ENCODE measurements at places on chromosomes 11 and 22.

GRCh38 chr22:46405901-46406300 lies 70.4 kb downstream of the TRMU start:
- no peak for DNase-seq

DNA sequence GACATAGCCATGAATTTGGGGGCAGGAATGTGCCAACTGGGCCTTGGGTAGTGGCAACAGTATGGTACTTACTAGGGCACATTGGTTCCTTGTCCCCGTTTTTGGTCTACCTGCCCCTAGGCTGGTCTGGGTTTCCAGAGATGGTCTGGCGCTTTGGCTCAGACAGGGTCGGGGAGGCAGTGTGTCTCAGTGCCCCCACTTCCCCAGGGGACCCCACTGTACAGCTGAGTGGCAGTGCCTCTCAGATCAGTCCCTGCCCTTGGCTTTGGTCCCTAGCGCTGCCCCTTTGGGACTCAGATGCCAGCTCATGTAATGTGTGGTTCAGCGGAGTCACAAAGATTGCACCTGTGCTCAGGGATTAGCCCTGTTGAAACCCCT lies 3.3 kb downstream of the RIC8A start:
- DNase-seq = no peak

DNA sequence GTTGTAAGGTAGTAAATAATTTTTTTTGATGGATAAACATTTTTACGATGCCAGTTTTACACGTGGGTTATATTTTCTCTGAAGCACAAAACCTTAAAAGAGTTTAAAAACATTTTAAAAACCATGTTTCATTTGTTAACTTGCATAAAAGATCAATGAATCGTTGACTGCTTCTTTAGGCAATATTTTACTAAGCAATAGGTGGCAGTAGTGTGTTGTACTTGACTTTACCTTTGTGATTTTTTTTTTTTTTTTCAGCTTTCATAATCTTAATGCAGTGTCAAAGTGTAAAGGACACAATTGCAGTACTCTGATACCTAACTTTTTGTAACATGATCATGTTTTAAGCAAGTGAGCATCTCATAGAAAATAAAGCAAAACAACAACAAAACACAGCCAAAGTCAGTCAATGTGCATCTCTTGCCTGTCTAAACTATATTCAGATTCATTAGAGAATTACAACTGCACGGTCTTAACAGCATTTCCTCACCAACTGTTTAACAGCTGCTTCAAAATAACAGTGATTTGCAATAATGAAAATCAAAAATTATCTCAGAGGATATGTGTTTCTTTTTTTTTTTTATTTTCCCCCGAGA lies 27.7 kb downstream of the DNAJC24 start:
- DNase-seq = peak; percentile 42

GRCh38 chr11:14746857-14747395 lies 103.3 kb downstream of the PDE3B start:
- no peak for DNase-seq

DNA sequence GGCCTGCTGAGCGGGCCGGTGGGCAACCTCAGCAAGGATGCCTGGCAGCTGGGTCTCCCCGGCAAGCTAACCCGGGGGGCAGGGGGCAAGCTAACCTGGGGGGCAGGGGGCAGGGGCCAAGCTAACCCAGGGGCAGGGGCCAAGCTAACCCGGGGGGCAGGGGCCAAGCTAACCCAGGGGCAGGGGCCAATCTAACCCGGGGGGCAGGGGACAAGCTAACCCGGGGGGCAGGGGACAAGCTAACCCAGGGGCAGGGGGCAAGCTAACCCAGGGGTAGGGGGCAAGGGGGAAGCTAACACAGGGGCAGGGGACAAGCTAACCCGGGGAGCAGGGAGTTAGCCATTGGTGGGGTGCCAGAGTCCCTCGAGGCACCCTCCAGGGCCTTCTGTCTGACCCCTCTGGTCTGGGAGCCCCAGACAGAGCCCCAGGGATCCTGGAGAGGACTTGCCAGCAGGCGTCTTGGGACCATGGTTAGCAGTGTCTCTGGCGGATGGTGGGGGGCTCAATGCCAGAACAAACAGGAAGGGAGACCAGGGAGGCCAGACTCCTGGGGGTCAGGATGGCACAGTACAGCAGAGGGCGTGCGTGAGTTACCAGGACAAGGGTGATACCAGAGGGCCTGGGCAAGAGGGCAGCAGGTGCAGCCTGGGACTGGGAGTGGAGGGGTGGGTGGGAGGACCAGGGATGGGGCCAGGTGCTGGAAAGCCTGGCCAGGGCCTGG lies 16.1 kb downstream of the IGF2 start:
- no peak for DNase-seq

DNA sequence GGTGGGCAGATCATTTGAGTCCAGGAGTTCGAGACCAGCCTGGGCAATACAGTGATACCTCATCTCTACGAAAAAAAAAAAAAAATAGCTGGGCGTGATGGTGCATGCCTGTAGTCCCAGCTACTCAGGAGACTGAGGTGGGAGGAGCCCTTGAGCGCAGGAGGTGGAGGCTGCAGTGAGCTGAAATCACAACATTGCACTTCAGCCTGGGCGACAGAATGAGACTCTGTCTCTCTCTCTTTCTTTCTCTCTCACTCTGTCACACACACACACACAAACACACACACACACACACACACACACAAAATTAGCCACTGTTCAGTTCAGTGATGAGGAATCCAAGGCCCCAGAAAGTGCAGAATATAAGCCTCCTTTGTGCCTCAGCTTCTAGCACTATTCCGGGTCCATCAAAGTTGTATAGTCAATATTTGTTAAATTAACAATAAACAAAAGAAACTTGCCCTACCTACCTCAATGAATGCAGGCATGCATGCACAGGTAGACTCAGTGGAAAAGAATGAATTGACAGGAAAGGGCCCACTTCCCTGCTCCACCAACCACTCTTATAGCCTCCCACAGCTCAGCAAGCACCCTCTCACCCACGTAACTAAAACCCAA lies 3.9 kb upstream of the SMIM35 start:
- DNase-seq = no peak

DNA sequence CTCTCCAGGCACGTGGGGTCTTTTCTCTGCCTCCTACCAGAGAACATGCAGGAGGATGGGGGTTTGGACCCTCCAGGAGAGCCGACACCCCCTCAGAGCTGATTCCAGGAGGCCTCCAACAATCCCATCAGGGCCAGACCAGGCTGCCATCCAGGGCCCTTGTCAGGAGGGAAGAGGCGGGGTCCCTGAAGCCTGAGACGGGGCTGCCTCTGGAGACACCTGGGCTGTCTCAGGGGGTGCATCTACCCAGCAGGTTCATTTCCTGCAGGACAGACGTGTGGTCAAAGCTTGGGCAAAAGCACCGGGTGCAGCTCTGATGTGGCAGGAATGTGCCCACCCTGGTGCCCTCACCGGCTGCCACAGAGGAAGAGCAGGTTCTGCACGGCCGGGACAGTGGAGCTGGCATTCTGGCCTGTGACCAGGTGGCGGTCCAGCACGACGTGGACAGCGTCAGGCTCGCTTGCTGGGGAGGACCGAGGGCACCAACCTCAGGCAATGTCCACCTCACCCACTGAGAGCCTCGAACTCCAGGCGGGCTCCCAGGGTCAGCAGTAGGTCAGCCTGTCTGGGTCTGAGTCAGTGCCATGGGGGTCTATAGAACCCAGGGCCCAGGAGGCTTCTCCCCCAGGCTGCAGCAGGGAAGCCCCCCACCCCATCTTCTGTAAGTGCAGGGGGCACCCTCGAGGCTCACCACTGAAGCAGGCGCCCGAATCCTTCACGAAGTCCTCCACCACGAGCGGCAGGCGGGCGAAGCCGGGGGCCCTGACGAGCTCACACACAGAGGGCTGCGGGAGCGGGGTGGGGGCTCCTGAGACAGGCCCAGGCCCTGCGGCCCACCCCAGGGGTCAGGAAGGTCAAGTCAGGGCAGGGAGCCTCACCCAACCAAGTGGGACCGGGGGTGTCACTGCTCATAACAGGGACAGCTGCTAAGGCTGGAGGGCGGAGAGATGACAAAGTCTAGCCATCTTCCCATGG lies 6.4 kb downstream of the GATD1 start:
- DNase-seq = no peak

DNA sequence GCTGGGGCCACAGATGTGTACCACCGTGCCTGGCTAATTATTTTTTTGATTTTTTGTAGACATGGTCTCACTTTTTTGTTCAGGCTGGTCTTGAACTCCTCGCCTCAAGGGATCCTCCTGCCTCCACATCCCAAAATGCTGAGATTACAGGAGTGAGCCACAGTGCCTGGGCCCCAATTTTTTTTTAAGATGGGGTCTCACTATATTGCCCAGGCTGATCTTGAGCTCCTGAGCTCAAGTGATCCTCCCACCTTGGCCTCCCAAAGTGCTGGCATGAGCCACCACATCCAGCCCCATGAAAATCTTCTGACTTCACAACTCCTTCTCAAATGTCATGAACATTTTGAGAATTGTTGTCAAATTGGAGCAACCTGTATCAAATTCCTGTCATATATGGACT lies 2.3 kb upstream of the ANKRD54 start:
- DNase-seq = no peak

GRCh38 chr11:131483453-131483852 lies 113.0 kb downstream of the NTM start:
- DNase-seq = no peak

- no peak for DNase-seq
These were observed 28.1 kb downstream of the NRXN2 start for GRCh38 chr11:64694821-64695365.

DNA sequence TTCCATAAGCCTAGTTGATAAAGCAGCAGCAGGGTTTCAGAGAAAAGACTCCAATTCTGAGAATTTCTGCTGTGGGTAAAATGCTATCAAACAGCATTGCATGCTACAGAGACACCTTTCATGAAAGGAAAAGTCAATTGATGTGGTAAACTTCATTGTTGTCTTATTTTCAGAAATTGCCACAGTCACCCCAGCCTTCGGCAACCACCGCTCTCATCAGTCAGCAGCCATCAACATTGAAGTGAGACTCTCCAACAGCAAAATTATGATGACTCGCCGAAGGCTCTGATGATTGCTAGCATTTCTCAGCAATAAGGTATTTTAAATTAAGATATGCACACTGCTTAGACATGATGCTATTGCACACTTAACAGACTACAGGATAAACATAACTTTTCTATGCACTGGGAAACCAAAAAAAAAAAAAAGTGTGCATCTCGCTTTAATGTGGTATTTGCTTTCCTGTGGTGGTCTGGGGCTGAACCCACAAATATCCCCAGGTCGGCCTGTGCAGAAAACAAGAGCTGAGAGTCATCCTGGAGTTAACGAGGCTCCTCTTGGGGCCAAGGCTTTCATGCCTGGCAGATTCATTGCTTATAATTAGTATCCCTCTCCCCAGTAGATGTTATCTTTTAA lies 192.1 kb downstream of the CTTN start:
- no peak for DNase-seq

- no peak for DNase-seq
These were observed 2.4 kb downstream of the PHF21A start for GRCh38 chr11:46118702-46119351.

GRCh38 chr22:46794491-46794890 lies 32.0 kb downstream of the TBC1D22A start:
- no peak for DNase-seq

- no peak for DNase-seq
These were observed 65.6 kb upstream of the PTPRJ start for GRCh38 chr11:47914743-47915142.

GRCh38 chr22:37726241-37726887 lies 29.5 kb downstream of the TRIOBP start:
- no peak for DNase-seq

GRCh38 chr22:22802339-22802970 lies 85.2 kb upstream of the IGLL5 start:
- peak; percentile 11 for DNase-seq

DNA sequence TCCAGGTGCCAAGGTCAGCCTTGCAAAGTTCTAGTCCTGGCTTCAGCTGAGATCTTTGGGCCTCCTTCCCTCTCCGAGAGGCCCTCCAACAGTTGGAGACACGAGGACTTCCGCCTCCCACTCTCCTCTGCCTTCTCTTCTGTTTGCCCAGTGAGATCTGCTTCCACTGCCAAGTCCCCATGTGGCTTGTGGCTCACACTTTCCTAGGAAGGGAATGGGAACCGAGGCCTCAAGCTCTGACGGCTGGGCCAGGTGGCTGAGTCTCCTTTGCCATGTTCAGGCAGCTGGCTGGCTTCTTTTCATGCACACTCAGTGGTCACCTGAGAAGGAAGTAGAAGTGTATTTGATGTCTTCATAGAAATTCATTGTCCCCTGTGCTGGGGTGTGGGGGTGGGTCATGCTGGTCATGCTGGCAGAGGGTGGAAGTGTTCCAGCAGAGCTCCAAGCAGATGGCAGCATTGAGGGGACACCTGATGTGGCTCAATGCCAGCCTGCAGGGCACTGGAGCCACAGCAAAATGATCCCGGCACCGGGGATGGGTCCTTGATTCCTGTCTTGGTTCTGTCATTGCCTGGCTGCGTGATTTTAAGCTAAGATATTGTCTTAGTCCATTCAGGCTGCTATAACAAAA lies 130.4 kb downstream of the ADAMTS15 start:
- DNase-seq = no peak

GRCh38 chr22:39622881-39623367 lies 52.4 kb downstream of the CACNA1I start:
- DNase-seq = peak; percentile 37

- DNase-seq = peak; percentile 73
These were observed 327.6 kb upstream of the PLET1 start for GRCh38 chr11:112588252-112588694.

DNA sequence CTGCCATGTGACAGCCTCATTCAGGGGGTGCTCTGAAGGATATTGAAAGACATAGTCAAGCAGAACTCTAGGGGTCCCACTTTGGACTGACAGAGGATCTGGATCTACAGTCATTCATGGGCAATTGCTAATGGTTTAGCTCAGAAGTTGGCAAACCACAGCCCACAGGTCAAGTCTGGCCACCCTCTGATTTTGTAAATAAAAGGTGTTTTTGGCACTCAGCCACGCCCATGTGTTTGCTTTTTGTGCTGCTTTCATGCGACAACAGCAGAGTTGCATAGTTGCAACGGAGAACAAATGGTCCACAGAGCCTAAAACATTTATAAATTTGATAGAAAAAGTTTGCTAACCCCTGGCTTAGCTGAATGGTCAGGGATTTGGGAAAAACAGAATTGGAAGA lies 41.7 kb downstream of the RPS6KA4 start:
- no peak for DNase-seq

- DNase-seq = no peak
These were observed 2.7 kb downstream of the P2RY6 start for GRCh38 chr11:73274722-73275380.

- DNase-seq = no peak
These were observed 845.0 kb downstream of the TBC1D22A start for GRCh38 chr22:47607486-47607885.

GRCh38 chr22:30754971-30755758 lies 60.5 kb downstream of the OSBP2 start:
- peak; percentile 72 for DNase-seq

DNA sequence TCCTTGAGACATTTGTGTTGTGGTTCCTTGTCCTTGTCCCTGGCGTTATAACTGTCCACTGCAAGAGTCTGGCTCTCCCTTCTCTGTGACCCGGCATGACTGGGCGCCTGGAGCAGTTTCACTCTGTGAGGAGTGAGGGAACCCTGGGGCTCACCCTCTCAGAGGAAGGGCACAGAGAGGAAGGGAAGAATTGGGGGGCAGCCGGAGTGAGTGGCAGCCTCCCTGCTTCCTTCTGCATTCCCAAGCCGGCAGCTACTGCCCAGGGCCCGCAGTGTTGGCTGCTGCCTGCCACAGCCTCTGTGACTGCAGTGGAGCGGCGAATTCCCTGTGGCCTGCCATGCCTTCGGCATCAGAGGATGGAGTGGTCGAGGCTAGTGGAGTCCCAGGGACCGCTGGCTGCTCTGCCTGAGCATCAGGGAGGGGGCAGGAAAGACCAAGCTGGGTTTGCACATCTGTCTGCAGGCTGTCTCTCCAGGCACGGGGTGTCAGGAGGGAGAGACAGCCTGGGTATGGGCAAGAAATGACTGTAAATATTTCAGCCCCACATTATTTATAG lies 23.0 kb downstream of the MYBPC3 start:
- no peak for DNase-seq

GRCh38 chr11:6618117-6619003 lies 862 bp downstream of the TPP1 start:
- peak; percentile 32 for DNase-seq

All from small intestine (tissue), 16 donors.